Mesangial cell (primary cell): ENCODE measurements at places on chromosomes 2 and 18. TPM values are rescaled to one million over a fixed set of nuclear protein-coding genes. Genes with fewer than 3 reads are reported as not detected.

ATP6V1C2 gene
- not detected in 2 replicates for total RNA-seq

PCARE gene
- total RNA-seq, result not detected in 2 replicates

DSG4 gene
- under 0.01 TPM in 1 of 2 replicates, not detected in the other for total RNA-seq

OSR1 gene
- total RNA-seq, result 0.81 and 3.7 TPM in 2 replicates

ZNF521 gene
- 3.2 and 4.9 TPM in 2 replicates for total RNA-seq

EFEMP1 gene
- total RNA-seq, result 65.4 and 79.4 TPM in 2 replicates

GPC1 gene
- 86.0 and 158 TPM in 2 replicates for total RNA-seq

FOXD4L1 gene
- not detected in 2 replicates for total RNA-seq

SP5 gene
- total RNA-seq, result not detected in 2 replicates

REEP1 gene
- total RNA-seq, result 0.51 and 2.6 TPM in 2 replicates

POTEI gene
- total RNA-seq, result not detected in 2 replicates

SATB2 gene
- total RNA-seq, result 1.6 and 3.5 TPM in 2 replicates

SLC4A5 gene
- under 0.01 and 0.51 TPM in 2 replicates for total RNA-seq

DNER gene
- 0.63 and 0.65 TPM in 2 replicates for total RNA-seq

RNF144A gene
- total RNA-seq, result 11.7 and 16.7 TPM in 2 replicates

AKAIN1 gene
- total RNA-seq, result not detected in 2 replicates

SP100 gene
- 37.9 and 42.5 TPM in 2 replicates for total RNA-seq

ANKRD30B gene
- total RNA-seq, result under 0.01 TPM in 1 of 2 replicates, not detected in the other

HS6ST1 gene
- total RNA-seq, result 15.5 and 97.2 TPM in 2 replicates

NDC80 gene
- 1.0 and 33.2 TPM in 2 replicates for total RNA-seq

SLC39A6 gene
- total RNA-seq, result 60.9 and 61.6 TPM in 2 replicates

NAGK gene
- total RNA-seq, result 84.0 and 91.7 TPM in 2 replicates

TMEM37 gene
- total RNA-seq, result 1.6 and 12.9 TPM in 2 replicates

RND3 gene
- 48.1 and 72.6 TPM in 2 replicates for total RNA-seq

GPR75 gene
- 0.98 and 1.1 TPM in 2 replicates for total RNA-seq

CPLX4 gene
- not detected in 2 replicates for total RNA-seq

CAPN13 gene
- total RNA-seq, result 0.51 TPM in 1 of 2 replicates, not detected in the other

PLGLB1 gene
- 0.49 and 0.63 TPM in 2 replicates for total RNA-seq

NT5DC4 gene
- total RNA-seq, result not detected in 2 replicates

FLACC1 gene
- 0.89 TPM in 1 of 2 replicates, not detected in the other for total RNA-seq

CAD gene
- 66.8 and 124 TPM in 2 replicates for total RNA-seq

AFF3 gene
- 4.1 and 7.4 TPM in 2 replicates for total RNA-seq

HOXD3 gene
- total RNA-seq, result 2.6 and 8.9 TPM in 2 replicates
